ENCODE measurements at places on chromosomes 5 and 9.

- H3K36me3 ChIP-seq, result no peaks in the 10 kb centered on the region
- no peak overlapping the region for H3K4me3 ChIP-seq
- H3K27me3 ChIP-seq, result no peaks in the 10 kb centered on the region
- no peak for DNase-seq
- H3K27ac ChIP-seq, result no peak overlapping the region
- 0 out of 2 replicates have a peak, but pooled peaks cover 2% of the 10 kb centered on the region for H3K4me1 ChIP-seq
Observed at GRCh38 chr5:137195483-137195882, 303.6 kb downstream of the SPOCK1 start.

DNA sequence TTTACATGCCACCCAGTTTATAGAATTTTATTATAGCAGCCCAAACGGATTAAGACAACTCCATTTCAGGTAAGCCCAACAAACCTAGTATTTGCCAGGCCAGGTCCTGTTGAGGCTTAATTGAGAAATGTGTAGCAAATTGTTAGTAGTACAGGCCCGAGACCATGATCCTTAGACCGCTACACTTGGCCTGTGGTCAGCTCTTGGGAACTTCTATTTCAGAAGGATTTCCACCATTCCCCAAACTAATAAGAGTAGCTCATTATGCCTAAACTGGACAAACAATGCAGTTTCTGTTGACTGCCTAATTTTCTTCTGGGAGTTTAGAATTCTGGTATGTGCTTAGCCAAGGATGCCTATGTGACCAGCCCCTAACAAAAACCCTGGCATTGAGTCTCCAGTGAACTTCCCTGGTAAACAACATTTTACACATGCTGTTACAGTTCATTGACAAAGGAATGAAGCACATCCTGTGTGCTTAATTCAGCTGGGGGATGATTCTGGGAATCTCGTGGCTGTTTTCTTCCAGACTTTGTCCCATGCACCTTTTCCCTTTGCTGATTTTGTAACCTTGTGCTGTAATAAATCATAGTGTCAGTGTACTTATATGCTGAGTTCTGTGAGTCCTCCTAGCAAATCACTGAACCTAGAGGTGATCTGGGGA lies 5.6 kb upstream of the GPX3 start:
- no peak overlapping the region for H3K27ac ChIP-seq
- H3K36me3 ChIP-seq, result no peaks in the 10 kb centered on the region
- DNase-seq, result no peak
- no peak overlapping the region for H3K4me3 ChIP-seq

DNA sequence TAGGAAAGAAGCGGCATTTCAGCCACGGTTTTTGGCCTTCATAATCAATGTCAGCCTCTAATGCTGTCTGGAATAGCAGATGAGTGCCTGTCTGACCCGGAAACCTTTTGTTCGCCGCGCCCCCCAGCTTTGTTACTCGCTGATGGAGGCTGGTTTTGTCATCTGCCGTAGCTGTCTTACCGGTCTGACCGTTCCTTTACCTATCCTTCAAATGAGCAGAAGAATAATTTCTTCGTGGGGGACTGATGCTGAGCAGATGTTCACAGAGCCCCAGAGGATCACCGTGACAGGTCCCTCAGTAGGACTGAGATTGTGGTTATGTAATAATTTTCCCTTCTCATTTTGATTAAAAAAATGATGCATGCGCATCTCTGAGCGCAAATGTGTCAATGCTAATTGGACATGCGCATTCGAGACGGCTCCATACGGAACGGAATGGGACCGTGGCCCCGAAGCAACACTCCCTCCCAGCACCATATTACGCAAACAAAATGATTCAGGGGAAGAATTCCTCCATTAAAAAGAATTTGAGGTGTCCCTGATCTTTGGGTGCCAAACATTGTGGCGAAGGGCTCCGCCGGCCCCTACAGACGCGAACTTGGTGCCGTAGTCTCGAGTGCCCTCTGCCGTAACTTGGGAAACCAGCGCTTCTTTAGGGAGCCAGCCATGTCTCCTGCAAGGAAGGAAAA lies 27.6 kb downstream of the TLX3 start:
- H3K36me3 ChIP-seq, result no peaks in the 10 kb centered on the region
- H3K27ac ChIP-seq, result no peak overlapping the region
- H3K4me3 ChIP-seq, result no peak overlapping the region
- no peaks in the 10 kb centered on the region for H3K4me1 ChIP-seq
- DNase-seq, result peak; percentile 58

GRCh38 chr5:143182901-143183820 lies 220.3 kb downstream of the NR3C1 start:
- H3K27ac ChIP-seq, result no peak overlapping the region
- H3K4me1 ChIP-seq, result no peaks in the 10 kb centered on the region
- no peak overlapping the region for H3K4me3 ChIP-seq
- no peak for DNase-seq
- H3K27me3 ChIP-seq, result no peaks in the 10 kb centered on the region
- no peaks in the 10 kb centered on the region for H3K36me3 ChIP-seq

DNA sequence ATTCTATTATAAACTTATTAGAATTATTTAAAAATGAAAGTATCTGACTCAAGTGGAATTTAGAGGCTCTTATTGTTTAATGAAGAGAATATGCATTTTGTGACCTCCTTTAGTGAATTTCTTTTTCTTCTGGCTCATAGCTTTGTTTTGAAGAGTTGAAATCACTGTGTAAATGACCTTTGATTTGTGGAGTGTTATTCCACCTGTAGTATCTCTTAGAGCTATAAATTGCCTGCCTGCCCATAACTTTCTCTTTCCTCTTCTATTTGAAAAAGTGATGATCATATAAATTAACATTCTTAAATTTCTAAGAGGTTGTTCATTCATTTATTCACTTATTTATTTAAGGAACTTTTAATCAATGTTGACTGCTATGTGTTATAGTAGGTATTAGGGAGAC lies 16.1 kb downstream of the CSNK1G3 start:
- H3K36me3 ChIP-seq, result no peaks in the 10 kb centered on the region
- H3K27ac ChIP-seq, result no peak overlapping the region
- no peak overlapping the region for H3K4me3 ChIP-seq
- no peak for DNase-seq
- H3K4me1 ChIP-seq, result 0 out of 2 replicates have a peak, but pooled peaks cover 3% of the 10 kb centered on the region

- no peak overlapping the region for H3K27ac ChIP-seq
- no peak for DNase-seq
- H3K27me3 ChIP-seq, result no peaks in the 10 kb centered on the region
- H3K4me3 ChIP-seq, result no peak overlapping the region
Observed at GRCh38 chr5:155085282-155085989, 71.9 kb downstream of the KIF4B start.

GRCh38 chr9:105168870-105169319 lies 75.6 kb upstream of the SLC44A1 start:
- no peak overlapping the region for H3K4me3 ChIP-seq
- H3K36me3 ChIP-seq, result no peaks in the 10 kb centered on the region
- H3K4me1 ChIP-seq, result peaks cover 15% of the 10 kb centered on the region
- DNase-seq, result no peak
- no peak overlapping the region for H3K27ac ChIP-seq

GRCh38 chr5:112923148-112923917 lies 1.3 kb upstream of the REEP5 start:
- no peak overlapping the region for H3K27ac ChIP-seq
- H3K4me1 ChIP-seq, result no peaks in the 10 kb centered on the region
- no peak overlapping the region for H3K4me3 ChIP-seq
- no peaks in the 10 kb centered on the region for H3K27me3 ChIP-seq
